ENCODE measurements at places on chromosomes 12 and 14. TPM values are rescaled to one million over a fixed set of nuclear protein-coding genes. Genes with fewer than 3 reads are reported as not detected.

DNA sequence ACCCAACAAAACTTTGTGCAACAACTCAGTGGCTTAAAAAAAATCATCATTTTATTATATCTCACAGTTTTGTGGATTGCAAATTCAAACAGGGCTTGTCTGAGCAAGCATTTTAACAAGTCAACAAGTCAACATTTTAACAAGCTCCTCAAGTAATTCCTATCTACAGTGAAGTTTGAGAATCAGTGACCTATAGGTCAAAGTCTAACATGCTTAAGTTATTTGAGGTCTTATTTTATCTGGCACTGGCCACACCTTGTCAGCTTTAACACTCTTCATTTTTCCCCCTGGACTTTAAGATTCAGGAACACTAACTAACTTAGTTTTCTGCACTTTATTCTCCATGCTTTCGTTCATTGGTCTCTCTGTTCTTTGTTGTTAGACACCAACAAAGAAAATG lies 71.2 kb upstream of the PELI2 start:
- DNase-seq = no peak

- no peak for DNase-seq
These were observed 75.2 kb upstream of the RPH3A start for GRCh38 chr12:112716099-112717093.

DNA sequence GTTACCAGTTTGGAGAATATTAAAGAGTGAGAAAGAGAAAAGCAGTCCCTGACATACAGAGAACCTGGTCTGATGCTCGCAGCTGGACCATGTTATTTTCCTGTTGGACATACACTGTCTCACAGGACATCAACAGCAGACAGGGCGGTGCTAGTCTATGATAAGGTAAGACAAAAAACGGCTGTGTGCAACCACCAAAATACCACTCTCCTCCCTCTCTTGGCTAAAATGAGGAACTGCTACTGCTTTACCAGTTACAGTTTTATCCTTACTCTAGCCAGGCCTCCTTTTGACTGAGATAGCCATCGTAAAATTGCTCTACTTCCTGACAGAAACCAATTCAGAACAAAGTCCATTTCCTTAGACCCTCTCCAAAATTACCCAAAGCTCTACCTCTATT lies 47.0 kb upstream of the ERGIC2 start:
- no peak for DNase-seq

GRCh38 chr12:123943816-123944215 lies 28.8 kb downstream of the CCDC92 start:
- no peak for DNase-seq

- no peak for DNase-seq
These were observed 358.4 kb upstream of the SOX5 start for GRCh38 chr12:24307716-24308335.

- no peak for DNase-seq
These were observed 57.0 kb upstream of the CNTN1 start for GRCh38 chr12:40635141-40635731.

DNA sequence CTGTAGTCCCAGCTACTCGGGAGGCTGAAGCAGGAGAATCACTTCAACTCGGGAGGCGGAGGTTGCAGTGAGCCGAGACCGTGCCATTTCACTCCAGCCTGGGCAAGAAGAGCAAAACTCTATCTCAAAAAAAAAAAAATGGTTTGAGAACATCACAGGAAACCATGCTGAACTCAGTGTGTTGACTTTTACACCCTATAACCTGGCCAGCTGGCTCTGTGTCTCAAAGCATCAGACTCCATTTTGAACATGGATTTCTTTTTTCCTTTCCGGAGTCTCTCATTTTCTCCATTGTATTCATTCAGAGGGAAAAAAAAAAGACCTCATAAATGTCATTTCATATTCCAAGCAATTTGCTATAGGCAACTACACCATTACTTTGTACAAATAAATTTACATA lies 63.2 kb upstream of the FOXN3 start:
- DNase-seq = no peak

DNA sequence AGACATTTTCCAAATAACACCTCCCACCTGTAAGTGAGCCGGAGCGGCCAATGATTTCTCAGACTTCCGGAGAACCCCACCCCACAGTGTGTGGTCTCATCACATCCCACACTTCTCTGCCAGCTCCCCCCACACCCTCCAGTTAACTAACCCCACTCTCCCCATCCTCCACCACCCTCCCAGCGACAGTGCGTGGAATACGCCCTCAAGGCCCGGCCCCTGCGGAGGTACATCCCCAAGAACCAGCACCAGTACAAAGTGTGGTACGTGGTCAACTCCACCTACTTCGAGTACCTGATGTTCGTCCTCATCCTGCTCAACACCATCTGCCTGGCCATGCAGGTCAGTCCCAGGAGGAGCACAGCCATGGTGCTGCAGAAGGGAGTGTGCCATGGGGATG lies 184.4 kb upstream of the FKBP4 start:
- no peak for DNase-seq

The CCDC177 gene
- total RNA-seq = 0.24 TPM

DNA sequence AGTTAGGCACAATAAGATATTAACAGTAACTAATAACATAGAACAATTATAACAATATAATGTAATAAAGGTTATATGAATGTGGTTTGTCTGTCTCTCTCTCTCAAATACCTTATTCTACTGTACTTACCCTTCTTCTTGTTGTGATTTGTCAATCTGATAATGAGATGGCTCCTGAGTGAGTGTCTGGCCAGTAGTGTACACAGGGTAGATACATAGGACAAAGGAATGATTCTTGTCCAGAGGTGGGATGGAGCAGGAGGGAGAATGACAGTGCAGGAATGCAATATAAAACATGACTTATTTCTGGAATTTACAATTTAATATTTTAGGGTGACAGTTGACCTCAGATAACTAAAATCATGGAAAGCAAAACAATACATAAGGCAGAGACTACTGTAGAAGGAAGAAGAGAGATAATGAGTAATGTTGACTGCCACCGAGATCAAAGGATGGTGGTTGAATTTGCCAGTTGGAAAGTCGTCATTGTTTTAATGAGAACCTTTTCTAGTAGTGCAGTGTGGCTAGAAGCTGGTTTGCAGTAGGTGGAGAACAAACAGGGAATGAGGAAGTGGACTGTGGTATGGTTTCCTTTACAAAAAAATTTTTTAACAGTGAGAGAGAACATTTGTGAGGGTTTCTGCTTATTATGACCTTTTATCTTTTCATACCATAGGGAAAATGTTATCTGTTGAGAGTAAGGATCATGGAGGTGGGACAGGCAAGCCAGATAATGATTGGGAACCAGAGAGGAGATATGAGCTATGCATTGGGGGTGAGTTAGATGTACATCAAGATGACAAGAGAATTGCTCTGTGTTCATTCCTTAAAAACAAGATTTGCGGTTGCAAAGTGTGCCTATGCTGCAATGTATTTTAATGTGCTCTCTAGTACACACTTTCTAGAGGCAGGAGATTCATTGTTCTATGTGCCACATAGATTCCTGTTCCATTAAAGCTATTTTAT lies 458.3 kb downstream of the BTG1 start:
- no peak for DNase-seq

DNA sequence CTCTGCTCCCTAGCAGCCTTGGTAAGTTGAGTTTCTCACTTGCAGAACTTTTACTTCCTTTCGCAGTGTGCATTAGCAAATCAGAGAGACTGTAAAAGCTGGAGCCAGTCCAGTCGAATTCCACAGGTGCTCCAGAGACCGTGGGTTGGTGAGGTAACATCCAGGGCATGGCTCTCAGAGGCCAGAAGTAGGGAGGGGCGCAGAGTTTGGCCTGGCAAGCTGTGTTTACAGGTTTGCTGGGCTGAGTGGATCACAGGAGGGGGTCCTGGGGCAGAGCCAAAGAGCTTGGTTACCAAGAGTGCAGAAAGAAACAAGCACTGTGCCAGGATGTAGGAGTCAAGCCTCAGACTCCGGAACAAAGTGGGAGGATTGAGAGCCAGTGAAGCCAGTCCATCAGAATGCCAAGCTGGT lies 10.2 kb upstream of the BHLHE41 start:
- no peak for DNase-seq

DNA sequence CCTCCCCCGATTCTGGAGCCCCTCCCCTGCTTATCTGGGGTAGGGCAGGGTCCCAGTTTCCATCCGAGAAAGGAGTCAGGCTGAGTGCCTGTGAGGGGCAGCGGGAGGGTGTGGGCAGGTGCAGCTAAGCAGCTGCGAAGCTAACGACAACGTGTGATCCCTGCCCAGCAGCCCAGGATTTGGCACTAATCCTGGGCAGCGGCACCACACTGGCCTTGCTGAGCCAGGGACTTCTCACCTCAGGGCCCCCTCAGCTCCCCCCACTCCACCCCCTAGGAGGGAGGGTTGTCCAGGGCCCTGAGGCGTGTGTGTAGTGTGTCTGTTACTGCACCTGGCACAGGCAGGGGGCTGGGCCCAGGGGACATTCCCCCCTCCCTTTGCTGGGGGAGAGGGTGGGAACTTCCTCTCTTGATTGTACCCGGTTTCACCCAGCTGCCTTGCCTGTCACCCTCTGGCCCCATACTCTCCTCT lies 1.8 kb downstream of the SMIM41 start:
- DNase-seq = no peak

DNA sequence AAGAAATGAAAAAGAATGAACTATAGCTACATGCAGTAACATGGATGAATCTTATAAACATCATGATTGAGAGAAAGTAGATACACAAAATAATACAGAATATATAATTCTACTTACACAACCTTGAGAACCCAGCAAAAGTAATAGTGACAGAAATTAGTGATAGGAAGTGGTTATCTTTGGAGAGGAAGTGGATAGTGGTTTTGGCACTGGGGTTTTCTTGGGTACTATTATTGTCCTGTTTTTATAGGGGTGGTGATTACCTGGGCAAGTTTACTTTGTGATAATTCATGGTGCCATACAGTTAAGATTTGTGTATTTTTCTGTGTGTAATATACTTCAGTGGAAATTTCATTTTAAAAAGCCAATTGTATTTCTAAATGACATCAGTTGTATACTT lies 352.7 kb downstream of the AEBP2 start:
- no peak for DNase-seq

DNA sequence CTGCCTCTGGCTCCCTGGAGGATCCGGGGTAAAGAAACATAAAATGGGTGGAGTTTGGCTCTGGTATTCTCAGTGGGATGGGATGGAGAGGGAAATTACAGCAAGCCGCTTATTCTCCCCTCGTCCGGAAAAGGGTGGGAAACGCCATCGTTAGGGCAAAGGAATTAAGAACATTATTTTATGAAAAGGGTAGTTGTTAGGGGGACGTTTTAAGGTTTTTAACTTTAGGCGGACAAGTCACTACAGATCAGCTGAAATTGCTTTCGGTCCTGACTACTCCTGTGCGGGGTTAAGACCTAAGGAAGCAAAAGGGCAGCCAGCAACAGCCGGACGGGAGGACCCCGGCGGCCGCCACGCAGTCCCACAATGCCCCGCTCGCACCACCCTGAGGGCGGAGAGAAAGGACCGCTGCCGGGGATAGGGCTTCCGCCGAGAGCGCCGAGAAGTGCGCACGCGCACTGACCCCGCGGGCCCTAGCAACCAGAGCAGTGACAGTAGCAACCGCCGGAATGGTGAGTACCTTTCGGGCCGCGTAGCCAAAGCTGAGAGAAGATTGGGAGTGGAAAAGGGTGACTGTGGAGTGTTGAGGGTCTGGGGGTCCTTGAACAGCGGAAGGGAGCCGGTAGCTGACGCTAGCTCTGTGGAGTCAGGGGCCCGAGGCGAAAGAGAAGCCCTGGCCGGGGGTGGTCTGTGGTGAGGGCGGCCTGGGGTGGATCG lies at the start of gene DNAL1:
TSS of gene DNAL1 (plus strand) at position 456 of the 717 bp plus-strand sequence. CDS start at position 510, 54 bp downstream.
- peak; percentile 90 for DNase-seq

The RNF10 gene
- total RNA-seq = 160 TPM

The TAMALIN gene
- total RNA-seq = 22.0 TPM

GRCh38 chr12:112192475-112192874 lies 67.1 kb downstream of the TRAFD1 start:
- DNase-seq = no peak

The POTEG gene
- total RNA-seq = not detected

The GLS2 gene
- 2.9 TPM for total RNA-seq

- no peak for DNase-seq
These were observed 208.2 kb upstream of the TMTC1 start for GRCh38 chr12:29991924-29992323.

DNA sequence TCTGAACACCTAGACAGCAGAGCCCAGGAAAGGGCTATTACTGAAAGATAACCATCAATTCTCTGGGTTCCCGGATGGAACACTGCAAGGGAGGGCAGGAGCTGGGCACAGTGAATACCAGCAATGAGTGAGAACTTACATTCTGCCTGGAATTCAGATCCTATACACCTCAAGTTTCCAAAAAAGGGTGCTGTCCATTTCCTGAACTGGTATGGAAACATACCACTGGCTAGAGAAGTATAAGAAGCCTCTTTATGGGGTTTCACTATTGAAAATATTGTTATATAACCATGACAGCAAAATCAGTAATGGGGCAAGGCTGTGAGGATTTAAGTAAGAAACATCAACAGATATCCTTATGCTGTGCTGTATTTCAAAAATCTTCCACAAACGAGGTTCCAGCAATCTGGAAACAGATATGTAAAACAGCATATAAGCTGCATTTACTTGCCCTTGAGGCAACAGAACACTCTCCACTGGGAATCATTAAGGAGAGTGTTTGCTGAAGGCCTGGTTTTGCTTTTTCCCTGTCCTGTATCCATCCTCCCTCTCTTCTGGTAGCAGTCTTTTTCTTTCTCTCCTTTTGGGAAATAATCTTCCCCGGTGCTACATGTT lies 53.3 kb upstream of the GTF2A1 start:
- DNase-seq = no peak

DNA sequence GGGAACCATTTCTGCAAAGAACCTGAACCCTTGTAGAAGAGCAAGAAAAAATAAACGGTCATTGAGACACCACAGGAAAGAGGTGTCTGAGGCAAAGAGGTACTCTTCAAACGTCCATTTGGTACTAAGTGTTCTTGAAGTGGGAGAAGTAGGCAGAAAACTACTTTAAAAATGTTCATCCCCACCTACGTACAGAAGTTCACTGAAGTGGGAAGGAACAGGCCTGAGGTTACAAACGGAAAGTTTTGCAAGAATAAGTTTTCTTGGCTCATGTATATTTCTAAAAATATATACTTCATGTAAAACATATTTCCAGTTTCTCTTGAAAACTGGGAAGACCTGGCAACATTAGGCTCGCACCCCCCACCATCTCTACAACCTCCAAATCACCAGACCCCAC lies 61.2 kb downstream of the STXBP6 start:
- no peak for DNase-seq

The EFCAB11 gene
- total RNA-seq = 9.9 TPM

The IL26 gene
- total RNA-seq = not detected

- no peak for DNase-seq
These were observed 32.5 kb upstream of the MYRFL start for GRCh38 chr12:69792533-69792932.

The TMX1 gene
- 22.6 TPM for total RNA-seq

The RNASE1 gene
- total RNA-seq = 13.3 TPM

The FOXA1 gene
- 21.8 TPM for total RNA-seq
